ENCODE measurements at places on chromosomes 5 and 9. TPM values are rescaled to one million over a fixed set of nuclear protein-coding genes. Genes with fewer than 3 reads are reported as not detected.

Gene UIMC1
- total RNA-seq = 72.2 TPM

Gene TICAM2
- not detected for total RNA-seq

Gene BARHL1
- not detected for total RNA-seq

Gene PCDHGB5
- total RNA-seq = not detected

Gene ANKRD20A1
- not detected for total RNA-seq

Gene HNRNPA0
- total RNA-seq = 51.7 TPM

GRCh38 chr9:98291820-98292219 lies 36.4 kb upstream of the TBC1D2 start:
- no peak for DNase-seq

DNA sequence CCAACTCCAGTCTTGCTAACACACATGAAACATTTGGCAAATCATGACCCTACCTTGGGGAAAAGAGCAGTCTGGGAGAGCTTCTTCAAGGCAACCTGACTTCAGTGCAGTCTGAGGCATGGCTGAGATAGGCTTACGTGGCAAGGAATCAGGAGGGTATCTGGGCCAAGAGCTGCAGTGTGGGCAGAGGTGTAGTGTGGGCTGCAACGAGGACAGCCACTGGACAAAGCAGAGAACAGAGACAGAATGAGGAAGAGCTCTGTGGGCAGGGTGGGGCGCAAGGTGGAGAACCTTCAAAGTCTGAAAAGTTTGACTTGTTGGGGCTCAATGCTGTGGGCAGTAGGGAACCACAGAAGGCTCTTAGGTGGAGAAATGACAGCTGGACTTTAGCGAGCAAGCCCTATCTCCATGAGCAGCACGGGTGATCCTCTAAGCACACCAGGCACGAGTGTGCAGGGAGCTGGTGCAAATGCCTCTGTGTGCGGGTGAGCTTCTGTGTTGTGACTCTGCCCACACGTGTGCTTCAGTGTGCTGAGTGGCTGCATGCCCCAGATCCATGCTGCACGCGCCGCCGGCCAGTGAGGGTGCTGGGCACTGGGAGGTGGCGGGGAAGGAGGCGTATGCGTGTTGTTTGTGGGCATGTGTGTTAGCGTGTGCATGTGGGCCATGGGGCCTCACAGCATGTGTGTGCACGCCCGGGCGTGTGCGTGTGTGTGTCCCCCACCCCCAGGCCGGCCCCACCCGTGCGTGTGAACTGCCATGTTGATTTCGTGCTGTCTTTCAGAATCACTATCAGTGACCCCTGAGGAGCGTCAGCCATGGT lies 23.3 kb downstream of the GOLGA2 start:
- DNase-seq = no peak

DNA sequence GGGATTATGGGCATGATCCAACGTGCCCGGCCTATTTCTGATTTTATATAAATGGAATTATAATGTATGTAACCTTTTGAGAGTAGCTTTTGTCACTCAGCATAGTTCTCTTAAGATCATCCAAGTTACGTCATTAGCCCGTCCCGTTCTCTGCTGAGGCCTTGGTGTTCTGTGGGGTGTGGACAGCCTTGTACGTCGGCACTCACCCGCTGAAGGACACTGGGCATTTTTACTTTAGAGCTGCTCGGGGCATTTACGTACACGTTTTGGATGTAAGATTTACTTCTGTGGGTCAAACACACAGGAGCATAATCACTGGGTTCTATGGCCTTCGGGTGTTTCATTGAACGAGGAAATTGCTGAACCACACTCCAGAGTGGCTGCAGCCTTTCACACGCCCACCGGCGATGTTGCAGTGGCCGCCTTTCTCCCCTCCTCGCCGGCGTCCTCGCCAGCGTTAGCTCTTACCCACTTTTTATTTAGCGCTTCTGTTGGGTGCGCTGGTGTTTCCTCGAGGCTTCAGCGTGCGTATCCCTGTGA lies 101.8 kb downstream of the EHMT1 start:
- DNase-seq = no peak

DNA sequence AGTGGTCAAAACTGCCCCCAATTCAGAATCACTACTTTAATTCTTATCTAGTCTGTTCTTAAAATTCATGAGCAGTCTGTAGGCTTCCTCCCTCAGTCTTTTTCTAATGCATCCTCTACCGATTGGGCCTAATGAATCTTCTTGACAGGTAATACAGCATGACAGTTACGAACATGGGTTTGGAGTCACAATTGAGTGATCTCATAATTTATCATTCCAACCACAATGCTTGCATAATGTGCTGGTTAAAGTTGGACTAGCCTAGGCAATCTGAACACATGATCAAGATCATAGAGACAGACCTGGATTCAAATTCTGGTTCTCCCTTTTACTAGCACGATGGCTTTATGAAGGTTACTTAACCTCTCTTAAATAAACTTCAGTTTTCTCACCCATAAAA lies 33.1 kb upstream of the SETD9 start:
- DNase-seq = peak; percentile 64

- DNase-seq = no peak
Observed at GRCh38 chr5:112655513-112655912, 82.2 kb upstream of the APC start.

- DNase-seq = no peak
Observed at GRCh38 chr5:158324236-158324635, 465.3 kb upstream of the CLINT1 start.

DNA sequence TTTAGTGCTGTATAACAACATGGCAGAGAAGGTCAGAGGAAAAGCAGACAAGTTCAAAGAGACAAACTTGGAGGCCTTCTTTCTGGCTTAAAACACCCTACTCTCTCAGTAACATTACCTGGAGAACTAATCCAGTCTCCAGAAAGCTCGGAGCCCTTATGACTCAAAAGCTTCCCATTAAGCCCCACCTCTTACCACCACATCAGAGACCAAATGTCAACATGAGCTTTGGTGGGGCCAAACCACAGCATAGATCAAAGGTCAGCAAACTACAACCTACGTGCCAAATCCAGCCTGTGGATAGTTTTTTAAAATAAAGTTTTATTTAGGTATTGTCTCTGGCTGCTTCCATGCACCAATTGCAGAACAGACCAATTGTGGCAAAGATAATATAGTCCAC lies 589.9 kb downstream of the DNAH5 start:
- DNase-seq = peak; percentile 11

DNA sequence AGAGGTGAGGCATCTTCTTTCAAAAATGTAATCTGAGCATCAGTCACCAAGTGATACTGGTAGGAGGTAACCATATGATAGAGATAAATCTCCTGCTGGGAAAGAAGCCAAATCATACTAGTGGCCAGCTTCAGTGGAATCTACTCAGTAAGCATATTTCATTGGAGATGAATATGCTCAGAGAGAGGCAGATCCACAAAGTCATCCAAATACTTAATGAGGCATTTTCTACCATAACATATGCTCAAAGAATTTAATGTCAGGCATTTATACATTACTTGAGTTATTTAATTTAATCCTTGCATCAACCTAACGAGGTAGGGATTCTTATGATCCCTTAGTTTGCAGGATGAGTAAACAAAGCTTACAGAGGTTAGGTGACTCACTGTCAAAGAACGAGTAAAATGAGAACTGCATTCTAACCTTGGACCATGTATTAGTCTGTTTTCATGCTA lies 50.9 kb upstream of the DMRTA1 start:
- DNase-seq = peak; percentile 80

GRCh38 chr9:73773896-73774295 lies 622.2 kb downstream of the ANXA1 start:
- no peak for DNase-seq

GRCh38 chr9:70127540-70128416 lies 84.1 kb downstream of the MAMDC2 start:
- DNase-seq = no peak

GRCh38 chr9:38112049-38112448 lies 43.0 kb upstream of the SHB start:
- DNase-seq = peak; percentile 45

DNA sequence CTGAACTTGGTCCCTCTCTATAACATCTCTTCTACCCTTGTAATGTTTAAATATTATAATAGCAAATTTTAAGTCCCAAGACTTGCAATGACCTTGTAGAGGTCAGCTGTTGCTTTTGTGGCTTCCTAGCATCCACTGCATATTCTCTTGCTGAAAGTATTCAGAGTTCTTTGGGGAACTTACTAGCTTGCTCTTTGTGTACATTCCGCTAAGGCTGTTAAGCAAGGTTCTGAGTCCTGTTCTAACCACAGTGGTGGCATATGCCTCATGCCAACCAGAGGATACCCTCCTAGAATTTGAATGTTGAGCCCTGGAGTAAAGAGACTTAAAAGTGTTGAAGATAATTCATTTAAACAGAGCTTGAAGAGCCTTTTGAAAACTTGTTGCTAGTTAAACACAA lies 570.9 kb downstream of the TLE1 start:
- DNase-seq = no peak

DNA sequence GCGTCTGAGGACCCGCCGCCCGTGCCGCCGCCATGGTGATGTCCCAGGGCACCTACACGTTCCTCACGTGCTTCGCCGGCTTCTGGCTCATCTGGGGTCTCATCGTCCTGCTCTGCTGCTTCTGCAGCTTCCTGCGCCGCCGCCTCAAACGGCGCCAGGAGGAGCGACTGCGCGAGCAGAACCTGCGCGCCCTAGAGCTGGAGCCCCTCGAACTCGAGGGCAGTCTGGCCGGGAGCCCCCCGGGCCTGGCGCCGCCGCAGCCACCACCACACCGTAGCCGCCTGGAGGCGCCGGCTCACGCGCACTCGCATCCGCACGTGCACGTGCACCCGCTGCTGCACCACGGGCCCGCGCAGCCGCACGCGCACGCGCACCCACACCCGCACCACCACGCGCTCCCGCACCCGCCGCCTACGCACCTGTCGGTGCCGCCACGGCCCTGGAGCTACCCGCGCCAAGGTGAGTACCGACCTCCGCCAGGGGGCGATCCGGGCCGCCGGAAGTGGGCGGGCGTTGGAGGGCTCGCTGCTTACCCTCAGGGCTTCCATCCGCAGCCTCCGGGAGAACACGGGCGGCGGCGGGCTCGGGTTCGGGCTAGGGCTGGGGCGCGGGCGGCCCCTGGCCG lies 8.5 kb downstream of the PRR7 start:
- peak; percentile 90 for DNase-seq

DNA sequence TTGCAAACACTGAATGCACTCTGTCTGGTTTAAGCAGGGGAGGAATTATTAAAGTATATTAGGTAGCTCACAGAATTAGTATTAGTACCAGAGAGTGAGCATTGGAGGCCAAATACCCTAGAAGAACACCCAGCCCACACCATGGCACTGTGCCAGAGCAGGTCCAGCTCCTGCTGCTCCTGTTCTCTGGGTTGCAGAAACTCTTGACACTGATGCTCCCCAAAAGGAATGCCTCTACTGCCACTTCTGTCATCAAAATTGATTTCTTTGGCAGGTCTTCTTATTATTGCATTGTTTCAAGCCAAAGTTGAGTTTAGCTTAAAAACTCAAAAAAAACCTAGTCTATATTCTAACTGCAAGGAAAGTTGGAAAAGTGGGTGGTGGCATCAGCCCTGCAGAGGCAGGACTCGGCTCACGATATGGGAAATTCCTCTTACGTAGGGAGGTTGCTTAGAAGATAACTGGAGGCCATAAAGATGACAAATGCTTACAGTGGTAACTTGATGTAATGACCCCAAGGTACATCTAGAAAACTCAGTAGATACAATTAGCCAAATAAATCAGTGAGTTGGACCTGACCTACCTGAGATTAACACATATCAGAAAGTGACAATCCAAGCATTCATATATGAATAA lies 123.4 kb downstream of the CD180 start:
- DNase-seq = no peak

GRCh38 chr5:329121-329735 lies 7.7 kb downstream of the AHRR start:
- no peak for DNase-seq

GRCh38 chr5:137629646-137630045 lies 106.2 kb downstream of the KLHL3 start:
- DNase-seq = peak; percentile 19

- no peak for DNase-seq
Observed at GRCh38 chr9:86903734-86904085, 43.6 kb downstream of the GAS1 start.

DNA sequence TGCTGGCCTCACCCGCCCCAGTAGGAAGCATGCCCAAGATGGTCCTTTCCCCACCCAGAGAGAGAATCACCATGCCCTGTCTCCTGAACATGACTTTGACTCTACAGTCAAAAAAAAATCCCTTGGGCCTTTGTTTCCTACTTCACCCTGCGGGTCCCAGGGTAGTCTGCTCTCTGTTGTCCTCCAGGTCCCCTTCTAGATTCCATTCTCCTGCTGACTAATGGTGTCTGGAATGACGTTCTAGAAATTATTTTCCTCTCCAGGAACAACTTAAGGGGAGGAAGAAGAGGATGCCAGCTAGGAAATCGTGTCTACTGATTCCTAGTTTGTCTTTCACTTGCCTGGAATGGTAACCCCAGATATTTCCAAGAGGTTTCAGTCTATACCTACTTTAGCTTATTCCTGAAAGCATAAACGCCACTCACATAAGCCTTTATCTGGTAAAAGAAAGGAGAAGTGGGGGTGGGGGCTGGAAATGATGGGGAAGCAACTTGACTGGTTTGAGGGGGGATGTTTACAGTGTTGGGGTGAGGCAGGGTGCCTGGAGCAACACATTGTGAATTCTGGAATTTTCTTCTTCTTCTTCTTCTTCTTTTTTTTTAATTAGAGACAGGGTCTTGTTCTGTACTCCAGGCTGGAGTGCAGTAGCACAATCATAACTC lies 93.9 kb downstream of the SNX18 start:
- DNase-seq = no peak

GRCh38 chr5:135822286-135822685 lies 12.2 kb upstream of the SLC25A48 start:
- no peak for DNase-seq

DNA sequence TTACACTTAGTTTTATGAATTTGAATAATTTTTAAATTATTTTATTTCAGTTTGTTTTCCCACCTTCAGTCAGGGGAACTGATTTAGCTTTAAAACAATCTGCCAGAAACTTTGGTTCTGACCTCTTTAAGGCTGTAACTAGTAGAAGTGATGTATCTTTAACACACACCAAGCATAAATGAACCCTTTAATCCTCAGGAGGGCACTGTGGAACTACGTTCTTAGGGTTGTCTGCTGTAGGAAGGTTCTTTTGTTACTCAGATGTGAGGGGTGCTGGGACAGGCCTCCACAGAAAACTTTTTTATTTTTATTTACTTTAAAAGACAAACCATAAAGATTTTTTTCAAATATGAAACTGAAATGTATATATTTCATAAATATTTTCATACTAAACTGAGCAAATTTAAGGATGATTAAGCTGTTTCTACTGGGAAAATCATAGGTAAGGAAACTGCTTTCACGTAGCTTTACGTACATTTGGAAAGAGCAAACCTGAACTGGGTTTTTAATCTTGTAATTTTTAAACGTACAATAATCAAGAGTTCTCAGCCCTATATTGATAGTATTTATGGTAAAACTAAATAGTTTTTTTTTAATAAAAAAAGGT lies 5.3 kb downstream of the KLF4 start:
- peak; percentile 66 for DNase-seq

GRCh38 chr5:102453716-102454115 lies 45.1 kb downstream of the SLCO6A1 start:
- no peak for DNase-seq

- DNase-seq = no peak
Observed at GRCh38 chr5:58099257-58099656, 360.6 kb downstream of the PLK2 start.
